Stimulated activated effector memory CD8-positive, alpha-beta T cell treated with anti-CD3 and anti-CD28 coated beads, Interleukin-12 subunit alpha, Interleukin-12 subunit beta, amount 100 ng/mL, for 72 hours (primary cell): ENCODE measurements at places on chromosomes 5 and 9.

DNA sequence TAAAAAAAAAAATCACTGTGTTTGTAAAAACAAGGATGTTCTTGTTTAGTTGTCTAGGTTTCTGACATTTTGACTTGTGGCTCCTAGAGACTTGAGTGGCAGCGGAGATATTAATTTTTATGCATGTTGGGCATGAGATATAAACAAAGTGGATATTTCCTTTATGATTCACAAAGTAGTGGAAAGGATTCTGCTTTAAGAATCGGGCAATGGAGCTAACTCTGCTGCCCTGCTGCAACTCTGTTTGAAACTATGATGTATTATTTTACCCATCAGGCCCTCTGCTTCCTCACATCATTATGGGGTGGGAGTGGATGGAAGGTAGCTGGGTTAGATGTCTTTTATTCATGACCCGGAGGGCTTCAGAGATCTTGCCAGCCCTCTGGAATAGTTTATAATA is 94.1 kb upstream of the CD180 start:
- DNase-seq: no peak

DNA sequence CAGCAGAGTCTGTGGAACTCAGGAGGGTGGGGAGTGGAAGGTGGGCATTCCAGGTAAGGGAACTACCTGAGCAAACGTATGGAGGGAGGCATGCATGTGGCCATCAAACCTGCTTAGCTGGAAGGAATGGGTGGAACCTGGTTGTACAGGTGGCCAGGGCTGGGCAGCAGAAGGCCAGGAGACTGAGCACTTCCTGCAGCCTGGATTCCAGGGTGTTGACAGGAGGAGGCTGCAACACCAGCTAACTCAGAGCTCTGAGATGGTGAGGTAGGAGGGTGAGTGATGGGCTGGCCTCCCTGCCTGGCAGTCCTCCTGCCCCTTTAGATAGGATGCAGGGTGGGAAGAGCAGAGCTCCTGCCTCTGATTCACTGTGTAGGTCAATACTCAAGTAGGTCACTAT is 92.5 kb upstream of the CPEB4 start:
- no peak for DNase-seq

DNA sequence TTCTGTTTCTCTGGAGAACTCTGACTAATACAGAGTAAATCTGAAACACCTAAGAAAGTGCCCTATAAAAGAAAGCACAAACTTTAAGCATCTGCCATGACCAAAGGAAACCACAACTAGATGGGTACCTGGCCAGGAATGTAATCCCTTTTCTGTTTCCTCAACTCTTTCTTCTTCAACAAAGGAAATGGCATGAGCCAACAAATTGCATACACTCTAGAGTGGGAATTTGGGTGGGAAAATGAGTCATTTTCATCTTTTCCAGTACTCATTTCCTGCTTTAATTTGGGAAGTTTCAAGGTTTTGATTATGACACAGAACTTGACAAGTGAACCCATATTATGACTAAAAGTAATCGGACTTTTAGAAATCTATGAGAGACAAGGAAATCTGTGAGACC is 349.2 kb upstream of the RORB start:
- no peak for DNase-seq

DNA sequence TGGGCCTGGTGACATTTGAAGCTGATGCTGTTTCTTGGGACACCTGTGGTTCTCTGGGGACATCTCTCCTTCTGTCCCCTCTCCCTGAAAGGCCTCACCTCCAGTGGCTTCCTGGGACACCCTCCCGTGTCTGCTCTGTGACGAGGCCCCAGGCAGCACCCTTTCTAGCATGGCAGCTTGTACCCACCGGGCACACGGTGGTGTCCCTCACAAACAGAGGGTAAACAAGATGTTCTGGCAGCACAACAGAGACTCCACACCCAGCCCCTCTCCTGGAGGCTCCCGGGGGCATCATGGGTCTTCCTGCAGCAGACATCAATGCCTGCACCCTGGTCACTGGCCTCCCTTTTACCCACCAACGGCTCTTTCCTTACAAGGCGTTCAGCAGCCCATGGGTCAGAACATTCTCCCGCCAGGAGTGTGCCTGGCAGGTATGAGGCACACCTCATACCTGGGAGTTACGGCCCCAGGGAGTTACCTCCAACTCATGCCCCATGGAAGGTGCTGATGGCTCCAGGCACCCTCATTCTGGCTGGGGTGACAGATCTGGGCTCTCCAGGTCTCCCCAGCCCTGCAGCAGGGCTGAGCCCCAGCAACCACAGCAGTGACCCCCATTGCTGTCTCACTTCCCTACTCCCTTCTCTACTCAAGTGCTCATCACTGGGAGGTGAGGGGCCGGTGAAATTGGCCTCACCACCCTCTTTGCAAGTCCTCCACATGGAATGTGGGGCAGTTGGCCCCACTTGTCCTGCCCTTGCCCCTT is 51.1 kb downstream of the BARX1 start:
- DNase-seq: no peak

- no peak for DNase-seq
Observed at GRCh38 chr5:82298668-82299067, 20.5 kb upstream of the RPS23 start.

- DNase-seq: no peak
Observed at GRCh38 chr5:142056816-142057696, 44.2 kb upstream of the GNPDA1 start.

- no peak for DNase-seq
Observed at GRCh38 chr9:73839471-73839870, 657.7 kb upstream of the RORB start.

GRCh38 chr5:83672158-83672557 is 48.5 kb downstream of the HAPLN1 start:
- no peak for DNase-seq

- DNase-seq: no peak
Observed at GRCh38 chr9:86469476-86470250, 115.5 kb upstream of the TUT7 start.

DNA sequence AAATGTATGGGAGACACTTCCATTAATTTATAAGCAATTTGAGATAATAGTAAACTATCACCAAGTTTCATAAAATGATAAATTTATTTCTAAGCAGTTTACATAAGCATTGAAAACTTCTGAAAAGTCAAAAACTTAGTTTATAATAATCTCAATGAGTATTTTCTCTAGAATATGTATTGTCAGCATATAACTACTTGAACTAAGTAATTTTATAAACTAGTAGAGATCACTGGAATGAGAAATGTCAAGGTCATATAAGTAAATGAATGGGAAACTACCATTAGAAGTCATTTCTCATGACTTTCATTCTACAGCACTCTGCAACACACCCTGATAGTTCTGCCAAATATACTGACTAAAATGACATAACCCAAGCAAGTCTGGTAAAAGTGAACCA is 3.4 kb downstream of the TBCA start:
- no peak for DNase-seq

- DNase-seq: no peak
Observed at GRCh38 chr9:114238472-114238871, 83.1 kb downstream of the COL27A1 start.

GRCh38 chr5:103497781-103498180 is 64.8 kb downstream of the NUDT12 start:
- no peak for DNase-seq

DNA sequence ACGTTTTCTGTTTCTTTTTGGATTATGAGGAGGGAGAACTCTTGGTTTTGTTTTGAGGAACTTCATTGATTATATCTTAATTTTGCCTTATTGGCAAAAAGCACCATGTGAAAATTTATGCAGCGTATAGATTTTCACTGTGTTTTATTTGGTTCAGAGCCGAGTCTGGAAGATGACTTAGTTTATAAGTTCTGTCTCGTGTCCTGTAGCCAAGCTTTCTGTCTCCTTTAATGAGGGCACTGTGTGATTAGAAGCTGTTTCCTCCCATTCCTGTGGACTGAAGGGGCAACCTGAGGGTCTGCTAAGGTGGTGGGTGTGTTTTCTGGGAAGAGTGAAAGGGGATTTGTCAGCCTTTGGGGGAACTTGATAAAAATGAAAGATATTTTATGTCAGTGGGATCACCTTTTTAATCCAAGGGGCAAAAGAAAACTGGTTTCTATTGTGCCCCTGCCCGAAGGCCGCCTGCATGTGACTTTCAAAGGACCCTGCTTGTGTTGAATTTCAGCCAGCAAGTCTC is 262.1 kb downstream of the FANCC start:
- no peak for DNase-seq

- DNase-seq: no peak
Observed at GRCh38 chr5:9699681-9700080, 69.5 kb upstream of the TAS2R1 start.

DNA sequence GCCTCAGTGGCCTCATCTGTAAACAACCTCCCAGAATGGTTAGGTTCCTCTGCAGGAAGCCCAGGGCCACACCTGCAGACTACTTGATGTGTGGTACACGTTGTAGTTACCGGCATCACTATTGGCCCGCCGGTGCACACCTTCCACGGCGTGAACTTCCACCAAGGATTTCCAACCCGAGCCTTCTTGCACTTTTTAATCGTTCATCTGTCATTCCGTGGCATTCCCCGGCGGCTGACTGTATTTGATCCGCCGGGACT is 5.3 kb upstream of the TRIM41 start:
- no peak for DNase-seq

GRCh38 chr5:95048628-95049027 is 236.3 kb downstream of the MCTP1 start:
- no peak for DNase-seq

DNA sequence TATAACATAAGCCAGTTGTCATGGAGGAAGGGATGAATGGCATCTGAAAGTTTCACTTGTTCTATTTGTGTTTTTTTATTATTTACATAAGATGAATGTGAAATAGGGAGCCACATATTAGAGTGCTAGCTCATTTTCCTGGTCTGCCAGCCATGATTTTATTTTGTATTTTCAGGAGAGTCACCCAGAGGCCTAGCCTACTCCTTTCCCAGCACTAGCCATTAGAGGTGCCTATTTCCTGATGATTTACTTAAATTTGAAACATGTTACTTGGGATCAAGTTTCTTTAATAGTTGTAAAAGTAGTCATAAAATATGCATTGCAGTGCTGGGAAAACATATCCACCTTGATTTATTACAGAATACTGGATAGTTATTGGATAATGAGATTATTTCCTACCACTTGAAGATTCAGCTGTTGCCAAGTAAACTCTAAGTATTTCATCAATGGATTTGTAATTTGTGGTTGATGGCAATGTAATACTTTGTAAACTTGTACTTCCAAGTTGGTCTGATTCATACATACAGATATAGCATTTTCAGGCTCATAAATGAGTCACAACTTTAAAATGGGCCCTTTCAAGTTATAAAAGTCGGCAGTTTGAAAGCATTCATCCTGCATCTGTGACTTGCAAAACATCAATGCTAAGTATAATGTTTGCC is 50.8 kb downstream of the KCNN2 start:
- DNase-seq: no peak

GRCh38 chr9:83138422-83139135 is 75.6 kb upstream of the RASEF start:
- DNase-seq: no peak

GRCh38 chr9:18722882-18723281 is 248.9 kb downstream of the ADAMTSL1 start:
- no peak for DNase-seq

DNA sequence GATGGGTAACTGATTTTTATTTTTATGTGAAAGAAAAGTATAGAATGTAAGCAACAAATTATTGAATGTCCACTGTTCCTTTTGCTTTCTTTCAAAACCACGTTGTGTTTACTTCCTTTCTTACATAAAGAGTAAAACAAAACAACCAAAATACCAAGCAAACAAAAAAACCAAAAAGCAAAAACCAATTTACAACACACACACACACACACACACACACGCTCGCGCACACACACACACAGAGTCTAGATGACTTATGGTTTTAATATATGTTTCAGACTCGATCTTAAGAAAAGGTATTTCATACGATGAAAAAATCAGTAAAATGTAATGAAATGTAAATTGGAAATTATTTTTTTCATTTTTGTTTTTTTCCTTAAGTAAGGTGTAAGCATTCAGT is 80.3 kb downstream of the ADGRV1 start:
- DNase-seq: no peak

- no peak for DNase-seq
Observed at GRCh38 chr5:73786043-73786831, 160.2 kb downstream of the ARHGEF28 start.

DNA sequence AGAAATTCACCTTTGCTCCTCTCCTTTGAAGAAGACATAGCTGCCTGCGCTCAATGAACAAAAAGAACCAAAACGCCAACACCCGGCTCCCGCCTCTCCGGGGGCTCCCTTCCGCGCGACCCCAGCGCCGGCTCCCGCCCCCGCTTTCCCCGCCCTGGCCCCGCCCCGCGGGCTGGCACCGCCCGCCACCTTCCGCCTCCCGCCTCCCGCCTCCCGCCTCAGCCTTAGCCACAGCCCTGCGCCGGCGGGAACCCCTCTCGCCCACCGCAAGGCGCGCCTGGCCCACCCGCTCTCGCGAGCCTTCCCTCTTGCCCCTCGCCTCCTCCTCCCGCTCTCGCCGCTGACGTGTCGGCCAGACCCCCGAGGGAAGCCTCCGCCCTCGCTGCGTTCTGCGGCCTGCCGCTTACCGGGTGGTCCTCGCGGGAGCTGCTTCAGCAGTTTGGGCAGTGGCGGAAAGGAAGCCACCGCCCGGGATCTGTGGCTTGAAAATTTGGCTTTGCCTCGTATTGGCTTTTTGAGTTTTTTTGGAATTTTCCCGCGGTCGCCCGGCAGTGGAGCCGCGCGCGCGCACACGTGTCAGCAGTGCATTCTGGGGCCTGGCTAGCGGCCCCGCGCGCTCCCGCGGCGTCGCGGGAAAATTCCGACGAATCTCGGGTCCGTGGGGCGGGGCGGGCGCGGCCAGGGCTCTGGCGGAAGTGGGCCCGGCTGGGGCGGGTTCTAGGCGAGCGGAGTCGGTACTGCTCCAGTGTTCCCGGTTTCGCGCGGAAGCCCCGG is at the start of gene FANCC:
TSS of gene FANCC (minus strand) at position 591 of the 774 bp plus-strand sequence. CDS start 68,418 bp downstream, outside the sequence.
- peak; percentile 91 for DNase-seq

GRCh38 chr9:85941622-85941940 is 635 bp downstream of the NAA35 start:
- DNase-seq: no peak

DNA sequence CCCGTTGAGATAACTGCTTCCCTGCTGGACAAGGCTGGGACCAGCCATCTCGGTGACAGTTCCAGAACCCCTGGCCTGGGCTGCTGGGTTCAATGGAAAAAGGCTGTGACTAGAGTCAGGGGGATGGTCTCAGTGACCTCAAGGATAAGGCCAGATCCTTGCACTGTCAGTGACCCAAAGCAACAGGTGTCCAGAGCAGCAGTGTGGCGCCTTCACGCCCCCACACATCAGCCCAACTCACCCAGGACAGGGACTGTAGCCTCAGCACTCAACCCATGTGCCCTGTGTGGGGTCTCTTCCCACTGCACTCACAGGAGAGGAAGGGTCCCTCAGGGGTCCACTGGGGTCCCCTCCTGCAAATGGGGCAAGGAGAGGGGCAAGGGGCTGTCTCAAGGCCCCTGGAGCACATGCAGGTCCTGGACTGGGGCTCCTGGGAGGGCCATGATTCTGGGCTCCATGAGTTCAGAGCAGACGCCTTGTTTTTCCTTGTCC is 698 bp upstream of the LCN2 start:
- no peak for DNase-seq
